Hair follicular keratinocyte (primary cell): ENCODE measurements at places on chromosomes 2 and 18. TPM values are rescaled to one million over a fixed set of nuclear protein-coding genes. Genes with fewer than 3 reads are reported as not detected.

Gene IMPACT
- total RNA-seq: 24.2 and 41.9 TPM in 2 replicates

Gene GCG
- total RNA-seq: not detected in 2 replicates

Gene PELI1
- 10.8 and 14.8 TPM in 2 replicates for total RNA-seq

Gene THADA
- total RNA-seq: 11.8 and 13.4 TPM in 2 replicates

Gene DOK6
- total RNA-seq: not detected in 2 replicates

Gene CHAC2
- total RNA-seq: 7.7 and 17.5 TPM in 2 replicates

Gene POMC
- total RNA-seq: 0.19 TPM in 1 of 2 replicates, not detected in the other

Gene TYMS
- 12.8 and 32.8 TPM in 2 replicates for total RNA-seq

Gene SPHKAP
- not detected in 2 replicates for total RNA-seq

Gene COBLL1
- total RNA-seq: 14.0 and 16.5 TPM in 2 replicates

Gene RUFY4
- total RNA-seq: not detected in 2 replicates

Gene KCNIP3
- 0.72 and 1.2 TPM in 2 replicates for total RNA-seq

Gene CYTIP
- total RNA-seq: not detected in 2 replicates

Gene MATN3
- 1.9 and 3.7 TPM in 2 replicates for total RNA-seq

Gene ADD2
- 0.04 and 0.08 TPM in 2 replicates for total RNA-seq

Gene TUBB8B
- 0.55 TPM in 1 of 2 replicates, not detected in the other for total RNA-seq

Gene LCT
- total RNA-seq: 0.04 and 0.08 TPM in 2 replicates

Gene ANKRD30B
- not detected in 2 replicates for total RNA-seq

Gene MROH2A
- total RNA-seq: 0.38 TPM in 1 of 2 replicates, not detected in the other

Gene SLC4A5
- total RNA-seq: not detected in 2 replicates

Gene CDH7
- not detected in 2 replicates for total RNA-seq

Gene UPP2
- total RNA-seq: not detected in 2 replicates

Gene TANK
- total RNA-seq: 40.2 and 43.3 TPM in 2 replicates

Gene MGAT4A
- total RNA-seq: 0.16 and 0.53 TPM in 2 replicates

Gene GKN2
- not detected in 2 replicates for total RNA-seq

Gene C2orf78
- total RNA-seq: not detected in 2 replicates

Gene POTEC
- total RNA-seq: not detected in 2 replicates

Gene CCBE1
- total RNA-seq: 9.2 and 9.8 TPM in 2 replicates

Gene SERPINB3
- 9.4 and 14.8 TPM in 2 replicates for total RNA-seq

Gene SCN3A
- total RNA-seq: not detected in 2 replicates

Gene EFR3B
- total RNA-seq: 0.55 and 0.61 TPM in 2 replicates

Gene TXNDC2
- 0.34 TPM in 1 of 2 replicates, not detected in the other for total RNA-seq

Gene MAP3K19
- not detected in 2 replicates for total RNA-seq

Gene CPLX4
- not detected in 2 replicates for total RNA-seq

Gene RND3
- 38.7 and 48.9 TPM in 2 replicates for total RNA-seq

Gene PRADC1
- 12.0 and 13.8 TPM in 2 replicates for total RNA-seq

Gene UGP2
- 138 and 181 TPM in 2 replicates for total RNA-seq

Gene ZBTB7C
- total RNA-seq: 0.04 and 0.23 TPM in 2 replicates

Gene MRPL19
- total RNA-seq: 48.2 and 88.4 TPM in 2 replicates

Gene SERPINB8
- 25.1 and 29.0 TPM in 2 replicates for total RNA-seq

Gene FKBP1B
- 12.2 and 23.0 TPM in 2 replicates for total RNA-seq

Gene ARHGAP15
- not detected in 2 replicates for total RNA-seq

Gene VAPA
- total RNA-seq: 191 and 196 TPM in 2 replicates

Gene REG3G
- not detected in 2 replicates for total RNA-seq

Gene ALMS1
- total RNA-seq: 5.7 and 7.0 TPM in 2 replicates

Gene C1QL2
- total RNA-seq: not detected in 2 replicates

Gene CIB4
- not detected in 2 replicates for total RNA-seq

Gene GRP
- total RNA-seq: not detected in 2 replicates

Gene EMX1
- total RNA-seq: 0.16 TPM in 1 of 2 replicates, not detected in the other

Gene AQP12B
- not detected in 2 replicates for total RNA-seq

Gene TPO
- 0.23 TPM in 1 of 2 replicates, not detected in the other for total RNA-seq

Gene ADGRF3
- total RNA-seq: 0.08 TPM in 1 of 2 replicates, not detected in the other

Gene MAIP1
- total RNA-seq: 17.6 and 35.1 TPM in 2 replicates

Gene EFHD1
- total RNA-seq: not detected in 2 replicates
